ENCODE measurements at places on chromosomes 6 and 20. TPM values are rescaled to one million over a fixed set of nuclear protein-coding genes. Genes with fewer than 3 reads are reported as not detected.

The GABRR1 gene
- 0.10 TPM for total RNA-seq

The TREML2 gene
- total RNA-seq: not detected

The SLC17A3 gene
- not detected for total RNA-seq

The NNAT gene
- total RNA-seq: 5.2 TPM

The TMEM200A gene
- 0.67 TPM for total RNA-seq

The CHRNA4 gene
- not detected for total RNA-seq

The PLCB4 gene
- total RNA-seq: 5.0 TPM

The WASF1 gene
- 17.3 TPM for total RNA-seq

The HLA-F gene
- 5.7 TPM for total RNA-seq
